ENCODE measurements at places on chromosomes 11 and 22.

DNA sequence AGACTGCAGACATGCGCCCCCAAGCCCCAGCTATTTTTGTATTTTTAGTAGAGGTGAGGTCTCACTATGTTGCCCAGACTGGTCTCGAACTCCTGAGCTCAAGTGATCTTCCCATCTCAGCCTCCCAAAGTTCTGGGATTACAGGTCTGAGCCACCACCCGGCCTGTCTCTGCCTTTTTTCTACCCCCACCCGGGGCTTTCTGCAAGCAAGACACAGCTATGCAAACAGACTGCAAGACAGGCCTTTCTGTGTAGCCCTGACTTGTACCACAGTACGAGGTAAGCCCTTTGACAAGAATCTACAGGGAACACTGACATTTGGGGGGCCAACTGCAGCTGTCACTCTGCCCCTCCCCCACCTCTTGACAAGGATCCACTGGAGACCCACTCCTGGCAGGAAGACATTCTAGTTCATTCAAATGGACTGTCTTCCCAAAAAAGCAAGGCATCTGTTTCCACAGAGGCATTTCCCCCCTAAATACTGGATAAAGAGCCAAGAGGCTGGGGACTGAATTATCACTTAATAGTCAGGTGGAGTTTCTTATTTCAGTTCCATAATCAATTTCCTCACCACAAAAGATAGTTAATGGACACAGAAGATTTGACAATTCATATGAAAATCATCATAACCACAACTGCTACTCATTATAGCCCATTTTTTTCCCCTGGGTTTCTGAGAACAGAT lies 118.2 kb downstream of the ABTB2 start:
- no peak for DNase-seq

- DNase-seq = no peak
Observed at GRCh38 chr11:17385926-17386325, 2.5 kb downstream of the KCNJ11 start.

- no peak for DNase-seq
Observed at GRCh38 chr11:64784813-64785581, 6.7 kb upstream of the SF1 start.

DNA sequence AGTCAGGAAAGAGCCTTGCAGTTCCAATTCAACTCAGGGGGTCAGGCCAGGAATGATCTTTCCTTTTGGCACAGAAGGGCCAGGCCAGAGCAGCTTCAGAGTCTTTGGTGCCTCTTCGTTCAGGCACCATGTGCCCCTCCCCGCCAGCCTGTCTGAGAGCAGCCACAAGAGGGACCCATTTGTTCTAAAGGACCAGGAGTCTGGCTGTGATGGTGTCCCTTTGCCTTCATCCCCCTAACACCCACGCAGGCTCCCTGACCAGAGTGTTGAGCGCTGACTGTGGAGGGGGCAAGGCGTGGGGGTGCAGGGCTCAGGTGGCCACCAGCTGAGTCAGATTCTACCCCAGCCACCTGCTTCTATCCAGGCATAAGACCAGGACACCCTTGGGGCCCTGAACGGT lies 156.4 kb downstream of the TTC17 start:
- DNase-seq = no peak

- no peak for DNase-seq
Observed at GRCh38 chr11:35784699-35785098, 122.1 kb downstream of the TRIM44 start.

DNA sequence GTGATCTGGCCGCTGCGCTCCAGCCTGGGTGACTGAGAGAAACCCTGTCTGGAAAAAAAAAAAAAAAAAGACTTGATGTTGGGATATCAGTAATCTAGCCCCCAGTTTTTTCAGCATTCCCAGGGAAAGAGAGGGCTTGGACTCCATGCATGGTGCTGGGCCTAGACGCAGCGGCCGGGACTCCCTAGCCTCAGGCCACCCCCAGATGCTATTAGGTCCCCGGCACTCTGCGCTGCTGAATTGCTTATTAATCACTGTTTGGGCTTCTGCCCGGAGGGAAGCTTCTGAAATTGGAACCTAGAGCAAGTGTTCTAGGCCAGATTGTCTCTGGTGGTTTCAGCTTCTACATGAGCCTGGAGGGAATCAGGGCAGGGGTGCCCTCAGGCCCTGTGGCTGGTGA lies 39.0 kb downstream of the SLCO2B1 start:
- no peak for DNase-seq

DNA sequence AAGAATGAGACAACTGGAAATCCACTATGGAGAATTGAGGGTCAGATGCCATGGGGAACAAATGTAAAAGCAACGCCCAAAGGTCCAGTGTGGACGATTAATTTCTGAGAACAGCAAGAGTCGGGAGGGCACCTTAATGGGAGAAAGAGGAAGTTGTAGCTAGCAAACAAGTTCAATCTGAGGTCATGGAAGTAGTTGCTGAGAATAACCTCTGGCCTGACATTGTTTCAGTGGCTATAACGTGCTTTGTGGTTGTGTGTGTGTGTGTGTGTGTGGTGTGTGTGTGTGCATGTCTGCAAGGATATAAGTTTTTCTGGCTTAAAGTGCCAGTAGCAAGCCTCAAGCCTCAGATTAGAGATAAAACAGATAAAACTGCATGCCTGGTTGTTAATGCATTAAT lies 1630.1 kb upstream of the TENM4 start:
- no peak for DNase-seq

GRCh38 chr11:68373189-68373814 lies 60.9 kb downstream of the LRP5 start:
- no peak for DNase-seq

GRCh38 chr11:26359055-26359454 lies 27.1 kb downstream of the ANO3 start:
- no peak for DNase-seq

Data from NCI-H187 (cell line).